ENCODE measurements at places on chromosomes 12 and 14. TPM values are rescaled to one million over a fixed set of nuclear protein-coding genes. Genes with fewer than 3 reads are reported as not detected.

The EIF2S3B gene
- total RNA-seq: 2.6 TPM

The TAS2R8 gene
- not detected for total RNA-seq

The PCK2 gene
- 28.9 TPM for total RNA-seq

The SLC7A8 gene
- total RNA-seq: 98.5 TPM

The CCDC88C gene
- total RNA-seq: 78.5 TPM

The MAGOHB gene
- 11.9 TPM for total RNA-seq

The IRAK3 gene
- total RNA-seq: 7.1 TPM

The STXBP6 gene
- 31.1 TPM for total RNA-seq
